ENCODE measurements at places on chromosomes 6 and 20. TPM values are rescaled to one million over a fixed set of nuclear protein-coding genes. Genes with fewer than 3 reads are reported as not detected.

DNA sequence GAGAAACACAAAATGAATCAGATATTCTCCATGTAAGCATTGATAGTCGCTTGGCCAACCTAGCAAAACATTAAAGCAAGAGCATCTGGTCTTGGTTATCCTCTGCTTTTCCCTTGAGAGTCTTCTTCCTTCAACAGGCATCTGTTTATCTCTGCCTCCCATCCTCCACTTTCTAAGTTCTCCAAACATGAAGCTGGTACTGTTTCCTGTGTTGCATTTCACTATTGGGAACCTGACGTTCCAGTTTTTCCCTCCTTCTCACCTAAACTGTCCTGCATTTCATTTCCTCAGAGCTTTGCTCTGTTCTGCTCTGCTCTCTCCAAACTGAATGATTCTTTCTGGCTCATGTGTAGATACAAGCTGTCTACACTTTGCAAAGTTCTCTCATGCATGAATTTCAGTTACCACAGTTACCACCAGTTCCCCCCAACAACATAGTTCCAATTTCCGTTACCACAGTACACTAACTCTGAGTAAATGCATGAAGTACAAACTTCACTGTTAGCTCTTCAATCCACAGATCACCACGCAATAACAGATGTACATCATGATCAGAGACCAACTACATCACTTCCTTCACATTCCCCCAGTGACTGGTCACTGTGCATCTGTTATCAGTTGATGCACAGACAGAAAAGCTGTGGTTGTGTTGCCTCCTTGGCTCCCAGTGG is 86.7 kb upstream of the F13A1 start:
- DNase-seq, result no peak

DNA sequence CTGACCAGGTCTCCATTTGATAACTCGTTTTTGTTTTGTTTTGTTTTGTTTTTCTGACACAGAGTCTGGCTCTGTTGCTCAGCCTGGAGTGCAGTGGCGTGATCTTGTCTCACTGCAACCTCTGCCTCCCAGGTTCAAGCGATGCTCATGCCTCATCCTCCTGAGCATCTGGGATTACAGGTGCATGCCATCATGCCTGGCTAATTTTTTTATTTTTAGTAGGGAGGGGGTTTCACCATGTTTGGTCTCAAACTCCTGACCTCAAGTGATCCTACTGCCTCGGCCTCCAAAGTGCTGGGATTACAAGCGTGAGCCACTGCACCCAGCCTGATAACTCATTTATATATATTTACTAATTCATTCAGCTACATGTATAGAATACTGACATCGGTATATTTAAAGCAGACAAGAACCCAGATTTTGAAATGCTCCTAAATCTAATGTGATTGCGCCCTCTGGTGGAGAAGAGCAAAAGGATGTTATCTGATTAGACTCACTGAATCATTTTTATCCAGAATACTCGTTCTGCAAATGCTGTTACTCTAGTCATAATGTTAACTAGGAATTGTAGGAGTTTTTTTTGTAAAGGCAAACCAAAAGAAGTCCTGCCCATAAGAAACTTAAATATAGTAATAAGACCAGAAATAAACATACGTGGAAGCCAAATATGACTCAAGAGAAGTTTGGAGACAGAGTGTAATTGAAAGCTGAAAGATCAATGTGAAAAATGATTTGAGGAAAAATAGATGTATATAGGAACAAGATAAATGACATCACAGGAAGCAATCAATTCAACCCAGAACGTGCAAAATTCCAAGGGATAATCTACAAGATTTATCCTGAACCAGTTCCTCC is 5.3 kb upstream of the COL12A1 start:
- DNase-seq, result no peak

- DNase-seq, result no peak
Measured at GRCh38 chr20:51064137-51064536, 41.2 kb upstream of the KCNG1 start.

DNA sequence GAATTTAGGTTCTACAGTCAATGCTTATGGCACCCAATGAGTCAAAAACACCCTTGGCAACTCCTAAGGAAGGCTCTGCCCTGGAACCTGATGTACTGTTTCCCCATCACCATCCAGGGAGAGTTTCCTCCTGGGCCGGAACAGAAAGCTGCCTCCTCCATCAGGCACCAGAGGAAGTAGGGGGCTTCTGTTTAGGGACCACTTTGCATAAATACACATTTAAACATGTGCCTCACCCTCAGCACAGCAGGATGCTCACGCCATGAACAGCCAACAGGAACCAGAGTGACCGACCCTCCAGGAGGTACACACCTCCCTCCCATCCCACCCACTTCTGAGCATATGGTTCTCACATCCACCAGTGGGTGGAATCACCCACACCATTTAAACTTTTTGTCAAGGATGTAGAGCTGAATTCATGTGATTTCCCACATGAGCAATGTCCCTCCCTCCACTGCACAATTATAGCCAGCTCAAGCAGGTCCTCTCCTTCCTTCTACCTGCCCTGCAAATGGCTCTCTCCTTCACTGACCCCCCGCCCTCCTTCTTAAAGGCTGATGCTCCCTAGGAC is 14.8 kb downstream of the DDRGK1 start:
- peak; percentile 52 for DNase-seq

- no peak for DNase-seq
Measured at GRCh38 chr6:118507636-118508035, 40.5 kb upstream of the PLN start.

DNA sequence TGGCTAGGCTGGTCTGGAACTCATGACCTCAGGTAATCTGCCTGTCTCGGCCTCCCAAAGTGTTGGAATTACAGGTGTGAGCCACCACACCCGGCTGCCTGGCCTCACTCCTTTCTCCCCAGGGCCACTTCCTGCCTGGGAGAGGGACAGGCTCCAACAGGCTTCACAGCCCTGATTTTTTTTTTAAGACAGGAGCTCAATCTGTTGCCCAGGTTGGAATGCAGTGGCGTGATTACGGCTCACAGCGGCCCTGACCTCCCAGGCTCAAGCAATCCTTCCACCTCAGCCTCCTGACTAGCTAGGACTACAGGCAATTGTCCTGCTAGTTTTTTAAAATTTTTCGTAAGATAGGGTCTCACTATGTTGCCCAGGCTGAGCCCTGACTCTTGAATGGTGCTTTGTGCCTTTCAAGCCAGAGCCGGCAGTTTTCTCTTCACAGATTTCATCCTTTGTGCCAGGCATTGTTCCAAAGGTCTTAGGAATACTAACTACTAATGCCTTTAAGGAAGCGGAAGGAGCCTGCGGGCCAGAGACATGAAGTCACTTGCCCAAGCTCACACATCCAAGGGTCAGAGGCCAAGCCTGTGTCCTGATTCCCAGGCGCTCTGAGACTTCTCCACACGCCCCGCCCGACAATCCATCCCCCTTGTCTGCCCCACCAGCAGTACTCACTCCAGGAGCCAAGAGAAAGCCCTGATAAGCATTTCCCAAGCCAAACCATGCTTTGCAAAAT is 19.2 kb downstream of the CAPN11 start:
- no peak for DNase-seq

DNA sequence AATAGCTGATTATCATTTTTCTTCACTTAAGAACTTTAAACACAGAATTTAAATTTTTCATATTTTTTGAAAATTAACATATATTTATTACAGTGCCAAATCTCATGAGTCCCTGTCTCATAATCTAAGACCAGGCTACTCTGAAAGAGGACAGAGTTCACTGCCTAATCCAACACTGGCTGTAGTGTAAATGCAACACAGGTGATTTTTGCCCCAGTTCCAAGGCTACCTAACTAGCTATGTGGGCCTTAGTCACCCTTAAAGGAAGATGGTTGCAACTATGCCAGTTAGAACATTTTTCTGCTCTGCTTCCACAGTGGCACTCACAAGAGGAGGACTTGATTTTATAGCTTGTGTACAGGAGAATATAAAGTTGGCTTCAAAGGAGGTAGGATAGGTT is 4.9 kb downstream of the SLC25A27 start:
- no peak for DNase-seq

GRCh38 chr6:129094147-129094546 is 211.2 kb downstream of the LAMA2 start:
- no peak for DNase-seq

DNA sequence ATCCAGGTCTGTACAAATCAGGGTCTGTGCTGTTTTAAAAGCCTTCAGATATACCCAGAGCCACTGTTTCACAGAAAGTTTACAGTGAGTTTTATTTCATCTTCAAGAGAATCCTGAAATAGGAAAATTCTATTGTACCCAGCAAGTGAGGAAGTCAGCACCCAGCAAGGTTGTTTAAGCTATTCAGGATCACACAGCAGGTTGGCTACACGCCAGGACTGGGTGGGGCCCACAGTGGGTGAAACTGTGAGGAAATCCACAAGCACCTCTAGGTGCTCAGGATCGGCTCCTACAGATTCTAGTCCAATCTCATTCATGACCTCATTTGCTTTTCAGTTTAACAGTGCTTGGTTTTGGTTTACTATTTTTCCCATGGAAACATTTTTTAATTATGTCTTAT is 128.9 kb downstream of the SYNDIG1 start:
- no peak for DNase-seq

- DNase-seq, result no peak
Measured at GRCh38 chr6:128713461-128713860, 169.5 kb upstream of the LAMA2 start.

DNA sequence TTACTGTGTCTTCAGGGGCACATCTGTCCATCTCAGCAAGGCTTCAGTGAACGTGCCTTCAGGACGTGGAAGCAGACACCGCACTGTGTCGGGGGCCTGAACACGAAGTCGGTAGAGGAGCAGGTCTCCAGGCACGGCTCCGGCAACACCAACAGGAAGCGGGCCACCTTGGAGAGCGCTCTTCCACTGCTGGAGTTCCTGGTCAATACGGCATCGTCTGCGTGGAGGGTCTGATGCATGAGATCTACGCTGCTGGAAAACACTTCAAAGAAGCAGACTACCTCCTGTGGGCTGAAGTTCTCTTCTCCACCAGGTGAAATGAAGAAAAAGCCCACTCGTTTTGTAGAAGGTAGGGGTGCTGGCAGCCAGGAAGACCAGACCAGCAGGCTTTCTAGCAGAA is 69.3 kb upstream of the SLCO4A1 start:
- DNase-seq, result no peak

The UBE2J1 gene
- 62.5 TPM for total RNA-seq

The PROKR2 gene
- total RNA-seq, result 40.4 TPM

The ENPP5 gene
- total RNA-seq, result 4.7 TPM

The RWDD1 gene
- total RNA-seq, result 33.4 TPM

The HLA-DOA gene
- 0.16 TPM for total RNA-seq
